GM23248 (cell line): ENCODE measurements at places on chromosomes 3 and 15. TPM values are rescaled to one million over a fixed set of nuclear protein-coding genes. Genes with fewer than 3 reads are reported as not detected.
A peak's percentile ranks its signal among the peaks of the same experiment; 100 is the strongest.

The NUP210 gene
- under 0.01 TPM in 1 of 2 replicates, not detected in the other for total RNA-seq

The ACKR2 gene
- total RNA-seq: 0.11 TPM in 1 of 2 replicates, not detected in the other

DNA sequence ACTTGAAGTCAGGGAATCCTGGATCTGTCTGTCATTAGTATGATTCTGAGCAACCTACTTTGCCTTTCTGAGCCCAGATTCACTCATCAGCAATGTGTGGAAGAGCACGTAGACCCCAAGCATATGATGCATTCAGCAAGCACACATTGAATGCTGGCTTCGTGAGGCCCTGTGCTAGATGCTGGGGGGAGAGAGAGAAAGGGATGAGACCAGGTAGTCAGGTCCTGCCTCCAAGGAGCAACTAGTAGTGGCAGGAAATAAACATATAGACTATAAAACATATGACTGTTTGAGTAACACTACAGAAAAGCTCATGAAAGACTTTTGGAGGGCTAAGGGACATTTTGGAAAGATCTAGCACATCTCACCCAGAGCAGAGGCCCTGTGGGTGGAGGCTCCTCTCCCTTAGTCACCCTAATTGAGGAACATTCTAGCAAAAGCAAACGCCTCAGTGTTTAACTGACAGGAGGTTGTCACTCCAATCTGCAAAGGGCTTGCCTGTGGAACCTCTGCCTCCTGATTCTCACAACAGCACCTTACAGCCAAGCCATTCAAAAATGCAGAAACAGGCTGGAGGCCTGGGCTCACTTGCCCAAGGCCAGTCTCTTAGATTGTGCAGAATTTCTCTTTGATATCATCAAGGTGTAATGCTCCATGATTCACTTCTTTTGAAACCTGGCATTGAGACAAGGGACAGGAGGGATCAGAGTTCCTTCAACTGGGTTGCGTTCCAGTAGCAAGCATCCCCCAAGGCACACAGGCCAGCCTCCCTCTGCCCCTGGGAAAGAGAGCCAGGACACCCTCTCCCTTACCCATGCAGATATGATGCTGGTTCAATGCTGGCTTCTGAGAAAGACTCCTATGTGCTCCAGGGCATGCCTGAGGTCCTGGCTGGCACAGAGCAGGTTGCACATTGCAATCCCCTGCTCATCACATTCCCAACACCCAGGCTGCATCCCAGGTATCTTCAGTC, 26.1 kb downstream of the STARD5 start:
- no peaks in the 10 kb centered on the region for H3K27me3 ChIP-seq
- no peak overlapping the region for H3K27ac ChIP-seq
- no peak overlapping the region for H3K4me3 ChIP-seq

The ZNF620 gene
- total RNA-seq: 0.32 and 0.63 TPM in 2 replicates

DNA sequence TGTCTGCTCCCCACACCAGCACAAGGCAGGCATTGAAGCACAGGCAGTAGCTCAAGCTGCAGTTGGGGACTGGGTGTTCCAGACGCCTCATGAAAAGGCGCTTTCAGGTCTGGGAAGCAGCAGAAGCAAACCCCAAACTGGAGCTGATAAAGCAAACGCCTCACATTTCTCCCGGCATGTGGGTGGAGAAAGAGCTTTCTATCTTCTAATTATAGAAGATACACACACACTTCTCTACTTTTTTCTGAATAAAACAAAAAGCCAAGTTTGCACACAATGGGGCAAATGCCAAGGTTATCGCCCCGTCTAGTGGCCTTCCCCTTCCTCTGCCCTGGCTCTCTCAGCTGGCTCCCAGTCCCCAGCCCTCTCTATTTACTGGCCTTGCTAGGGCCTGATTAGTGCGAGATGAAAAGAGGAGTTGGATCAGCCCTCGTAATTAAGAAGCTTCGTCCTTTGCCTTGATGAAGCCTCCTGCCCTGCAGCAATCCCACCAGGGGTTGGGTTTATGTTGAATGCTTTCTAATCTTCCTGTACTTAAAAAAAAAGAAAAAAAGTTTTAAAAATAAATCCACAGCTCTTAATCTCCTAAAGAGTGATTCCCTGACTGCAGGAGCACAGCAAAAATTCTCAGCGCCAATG, 120.2 kb downstream of the MEGF11 start:
- no peak overlapping the region for H3K4me3 ChIP-seq
- H3K36me3 ChIP-seq: no peaks in the 10 kb centered on the region
- H3K4me1 ChIP-seq: no peaks in the 10 kb centered on the region
- H3K27me3 ChIP-seq: peaks cover 80% of the 10 kb centered on the region

The IGSF11 gene
- total RNA-seq: not detected in 2 replicates

- peak; percentile 55 for DNase-seq
- H3K27ac ChIP-seq: peak overlapping the region; percentile 87
- no peaks in the 10 kb centered on the region for H3K36me3 ChIP-seq
- peaks cover 57% of the 10 kb centered on the region for H3K4me1 ChIP-seq
These were observed 37.2 kb downstream of the BHLHE40 start for GRCh38 chr3:5016211-5017161.

The LRRC2 gene
- 10.6 and 10.8 TPM in 2 replicates for total RNA-seq

The DUOXA2 gene
- not detected in 2 replicates for total RNA-seq

DNA sequence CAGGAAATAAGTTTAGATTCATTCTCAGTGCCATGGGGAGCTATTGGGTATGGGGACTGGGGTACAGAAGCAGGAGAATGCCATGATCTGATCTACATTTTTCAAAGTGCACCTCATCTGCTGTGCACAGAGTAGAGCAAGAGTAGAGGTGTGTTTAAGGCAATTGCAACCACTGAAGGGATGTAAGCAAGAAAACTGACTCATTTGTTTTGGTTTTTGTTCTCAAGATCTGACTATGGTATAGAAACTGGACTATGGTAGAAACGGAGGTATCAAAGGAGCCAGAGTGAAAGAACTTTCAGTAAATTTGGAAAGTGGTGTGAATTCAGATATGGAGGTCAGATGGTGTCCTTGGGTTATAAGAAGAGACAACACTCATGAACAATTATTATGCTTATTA, 86.2 kb upstream of the CMSS1 start:
- no peak for DNase-seq
- H3K4me3 ChIP-seq: no peak overlapping the region
- H3K27ac ChIP-seq: no peak overlapping the region
- H3K4me1 ChIP-seq: peaks cover 12% of the 10 kb centered on the region; the same call in 1 of the 2 replicates

DNA sequence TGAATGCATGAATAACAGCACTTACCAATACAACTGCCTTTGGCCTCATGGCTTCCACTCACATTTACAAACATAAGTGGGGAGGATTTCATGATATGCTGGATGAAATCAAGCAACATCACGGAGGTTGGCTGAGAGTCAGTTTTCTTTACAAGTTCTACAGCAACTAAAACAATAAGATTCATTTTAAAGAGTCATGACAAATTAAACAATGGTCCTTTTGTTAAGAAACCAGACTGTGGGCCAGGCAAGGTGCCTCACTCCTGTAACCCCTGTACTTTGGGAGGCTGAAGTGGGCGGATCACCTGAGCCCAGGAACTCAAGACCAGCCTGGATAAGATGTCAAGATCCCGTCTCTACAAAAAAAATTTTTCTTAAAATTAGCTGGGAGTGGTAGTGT, 12.4 kb downstream of the ATR start:
- H3K4me3 ChIP-seq: no peak overlapping the region
- H3K27me3 ChIP-seq: no peaks in the 10 kb centered on the region
- no peak for DNase-seq
- peaks cover 26% of the 10 kb centered on the region for H3K36me3 ChIP-seq
- no peaks in the 10 kb centered on the region for H3K4me1 ChIP-seq

The GOLGA8S gene
- 0.11 and 0.13 TPM in 2 replicates for total RNA-seq

The FETUB gene
- not detected in 2 replicates for total RNA-seq

The RYR3 gene
- not detected in 2 replicates for total RNA-seq

- no peak overlapping the region for H3K4me3 ChIP-seq
- DNase-seq: peak; percentile 40
- H3K27ac ChIP-seq: no peak overlapping the region
- H3K4me1 ChIP-seq: peaks cover 17% of the 10 kb centered on the region
- H3K27me3 ChIP-seq: no peaks in the 10 kb centered on the region
- H3K36me3 ChIP-seq: no peaks in the 10 kb centered on the region
These were observed 82.3 kb upstream of the RNF7 start for GRCh38 chr3:141655801-141656200.

DNA sequence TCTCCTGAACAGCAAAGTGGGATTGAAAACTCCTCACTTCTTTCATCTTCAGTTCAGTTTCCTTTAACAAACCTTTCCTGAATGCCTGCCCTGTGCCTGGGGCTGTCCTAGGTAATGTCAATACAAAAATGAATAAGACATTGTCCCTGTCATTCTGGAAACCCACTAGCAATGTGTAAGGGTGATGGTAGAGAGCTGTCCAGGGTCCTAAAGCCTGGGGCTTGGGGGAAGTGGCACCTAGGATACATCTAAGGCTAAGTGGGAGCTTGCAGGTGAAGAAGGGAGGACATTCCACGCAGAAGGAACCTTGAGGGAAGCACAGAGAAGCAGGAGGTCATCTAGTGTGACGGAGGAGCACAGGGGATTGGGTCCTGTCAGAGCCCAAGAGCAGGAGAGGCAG, 212.7 kb upstream of the PPP2R3A start:
- DNase-seq: no peak
- H3K4me3 ChIP-seq: no peak overlapping the region
- no peak overlapping the region for H3K27ac ChIP-seq
- H3K36me3 ChIP-seq: no peaks in the 10 kb centered on the region

GRCh38 chr3:29239376-29239775, 41.5 kb upstream of the RBMS3 start:
- no peak for DNase-seq
- H3K27me3 ChIP-seq: no peaks in the 10 kb centered on the region
- H3K36me3 ChIP-seq: no peaks in the 10 kb centered on the region
- no peak overlapping the region for H3K4me3 ChIP-seq
- H3K4me1 ChIP-seq: peaks cover 14% of the 10 kb centered on the region
- H3K27ac ChIP-seq: no peak overlapping the region

DNA sequence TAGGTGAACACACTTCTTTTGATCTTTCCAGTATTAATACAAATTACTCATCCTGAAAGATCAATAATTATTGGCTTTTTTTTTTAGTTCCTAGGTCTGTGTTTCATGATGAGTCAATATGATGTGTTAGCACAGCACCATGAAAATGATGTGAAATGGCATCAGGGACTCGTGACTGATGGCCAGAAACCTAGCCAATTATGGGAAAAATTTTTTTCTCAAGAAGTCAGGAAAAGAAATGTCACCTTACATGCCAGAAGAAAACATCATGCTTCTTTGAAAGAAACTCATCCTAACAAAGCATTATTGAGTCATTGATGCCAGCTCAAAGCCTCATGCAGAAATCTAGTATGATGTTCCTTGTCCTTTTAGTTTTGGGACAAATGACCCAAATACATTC, 468.3 kb upstream of the CBLB start:
- peaks cover 30% of the 10 kb centered on the region for H3K4me1 ChIP-seq
- no peaks in the 10 kb centered on the region for H3K36me3 ChIP-seq
- no peak overlapping the region for H3K4me3 ChIP-seq
- H3K27ac ChIP-seq: no peak overlapping the region

DNA sequence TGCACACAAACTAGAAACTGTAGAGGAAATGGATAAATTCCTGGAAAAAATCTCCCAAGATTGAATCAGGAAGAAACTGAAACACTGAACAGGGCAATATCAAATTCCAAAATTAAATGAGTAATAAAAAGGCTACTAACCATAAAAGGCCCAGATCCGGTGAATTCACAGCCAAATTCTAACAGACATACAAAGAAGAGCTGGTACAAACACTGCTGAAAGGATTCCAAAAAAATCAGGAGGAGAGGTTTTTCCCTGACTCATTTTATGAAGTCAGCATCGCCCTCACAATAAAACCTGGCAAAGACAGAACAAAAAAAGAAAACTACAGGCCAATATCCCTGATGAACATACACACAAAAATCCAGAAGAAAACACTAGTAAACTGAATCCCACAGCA, 462.4 kb upstream of the THBS1 start:
- H3K36me3 ChIP-seq: no peaks in the 10 kb centered on the region
- H3K27me3 ChIP-seq: no peaks in the 10 kb centered on the region
- peak; percentile 95 for DNase-seq
- peak overlapping the region; percentile 50 for H3K4me3 ChIP-seq

The MYZAP gene
- total RNA-seq: not detected in 2 replicates

- peak overlapping the region; percentile 53 for H3K27ac ChIP-seq
- H3K36me3 ChIP-seq: no peaks in the 10 kb centered on the region
- no peaks in the 10 kb centered on the region for H3K27me3 ChIP-seq
- no peak overlapping the region for H3K4me3 ChIP-seq
- peak; percentile 64 for DNase-seq
- H3K4me1 ChIP-seq: peaks cover 28% of the 10 kb centered on the region
These were observed 167.5 kb downstream of the EBLN2 start for GRCh38 chr3:73228959-73229358.

The ATP8B4 gene
- total RNA-seq: 1.5 and 11.4 TPM in 2 replicates

DNA sequence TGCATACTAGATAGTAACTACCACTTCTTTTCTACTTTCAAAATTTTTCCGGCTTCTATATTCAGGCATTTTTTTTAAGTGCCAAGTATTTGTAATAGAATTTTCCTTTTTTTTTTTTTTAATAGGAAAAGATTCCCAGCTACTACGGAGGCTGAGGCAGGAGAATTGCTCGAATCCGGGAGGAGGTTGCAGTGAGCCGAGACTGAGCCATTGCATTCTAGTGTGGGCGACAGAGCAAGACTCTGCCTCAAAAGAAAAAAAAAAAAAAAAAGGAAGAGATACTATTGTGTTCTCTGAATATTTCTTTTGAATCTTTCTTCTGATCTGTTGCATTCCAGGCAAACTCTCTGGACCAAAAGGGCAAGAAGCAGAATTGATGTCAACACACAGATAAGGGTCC, 557.3 kb downstream of the FGF12 start:
- no peaks in the 10 kb centered on the region for H3K4me1 ChIP-seq
- H3K36me3 ChIP-seq: no peaks in the 10 kb centered on the region
- no peaks in the 10 kb centered on the region for H3K27me3 ChIP-seq
- no peak overlapping the region for H3K27ac ChIP-seq
- no peak for DNase-seq
- no peak overlapping the region for H3K4me3 ChIP-seq

The RARRES1 gene
- 1.3 and 1.7 TPM in 2 replicates for total RNA-seq

DNA sequence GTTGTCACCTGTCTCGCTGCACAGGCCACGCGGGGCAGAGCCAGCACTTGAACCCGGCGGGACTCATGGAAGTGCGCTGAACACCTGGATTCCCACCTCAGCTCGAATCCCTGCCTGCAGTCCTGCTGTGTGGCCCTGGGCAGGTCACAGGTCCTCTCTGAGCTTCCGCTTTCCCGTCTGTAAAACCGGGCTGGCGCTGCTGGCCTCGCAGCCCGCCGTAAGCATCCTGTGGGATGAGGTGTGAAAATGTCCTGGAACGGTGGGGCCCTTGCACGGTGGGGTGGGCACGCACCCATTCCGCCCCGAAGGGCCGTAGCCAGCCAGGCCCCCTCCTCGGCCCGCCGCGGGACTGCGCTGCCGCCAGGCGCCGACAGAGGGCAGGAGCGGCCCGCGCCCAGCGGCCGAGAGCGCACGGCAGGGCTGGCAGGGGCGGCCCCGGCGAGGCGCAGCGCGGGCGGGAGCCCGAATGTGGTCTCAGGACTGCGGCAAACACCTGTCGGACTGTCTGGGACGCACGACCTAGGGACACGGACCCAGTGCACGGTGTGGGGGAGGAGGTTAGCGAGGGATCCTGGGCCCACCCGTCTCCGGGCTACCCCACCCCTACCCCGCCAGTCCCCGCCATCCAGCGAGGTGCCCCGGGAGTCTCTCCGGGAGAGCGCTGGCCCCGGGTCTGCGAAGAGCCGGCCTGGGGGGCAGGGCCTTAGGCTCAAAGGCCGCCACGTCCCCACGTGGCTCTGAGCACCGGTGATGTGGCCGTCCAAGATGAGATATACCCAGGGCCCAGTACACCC, 40.4 kb downstream of the DNAJB8 start:
- H3K27ac ChIP-seq: no peak overlapping the region
- DNase-seq: peak; percentile 69
- H3K4me1 ChIP-seq: no peaks in the 10 kb centered on the region
- H3K36me3 ChIP-seq: no peaks in the 10 kb centered on the region
- peak overlapping the region; percentile 53 for H3K4me3 ChIP-seq
